Upper lobe of right lung (tissue), 1 donor: ENCODE measurements at places on chromosomes 4 and X.

- no peaks in the 10 kb centered on the region for H3K36me3 ChIP-seq
- no peak overlapping the region for H3K4me3 ChIP-seq
- peak overlapping the region; percentile 36 for H3K27ac ChIP-seq
- no peak for DNase-seq
- no peaks in the 10 kb centered on the region for H3K27me3 ChIP-seq
Measured at GRCh38 chrX:46627062-46627461, 53.5 kb downstream of the CHST7 start.

DNA sequence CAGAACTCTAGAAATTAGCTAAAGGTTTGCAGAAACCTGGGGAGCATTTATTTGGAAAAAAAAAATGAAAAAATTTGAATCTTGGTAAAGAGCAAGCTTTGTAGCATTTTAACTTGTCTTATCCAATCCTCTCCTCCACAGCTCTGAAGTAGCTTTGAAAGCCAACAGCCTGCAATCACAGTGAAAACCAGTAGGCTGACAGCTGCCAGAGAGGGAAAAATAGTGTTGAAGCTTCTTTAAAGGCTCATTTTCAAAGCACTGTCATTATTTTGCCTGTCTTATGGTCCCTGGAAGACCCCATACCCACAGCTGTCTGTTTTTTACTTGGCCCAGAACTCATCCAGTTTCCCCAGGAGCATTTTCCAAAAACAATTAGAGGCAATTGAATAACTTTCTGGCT, 230.8 kb upstream of the EDNRA start:
- DNase-seq = no peak
- no peaks in the 10 kb centered on the region for H3K4me1 ChIP-seq
- H3K27me3 ChIP-seq = no peaks in the 10 kb centered on the region
- H3K4me3 ChIP-seq = no peak overlapping the region
- no peak overlapping the region for H3K27ac ChIP-seq
- H3K36me3 ChIP-seq = no peaks in the 10 kb centered on the region

DNA sequence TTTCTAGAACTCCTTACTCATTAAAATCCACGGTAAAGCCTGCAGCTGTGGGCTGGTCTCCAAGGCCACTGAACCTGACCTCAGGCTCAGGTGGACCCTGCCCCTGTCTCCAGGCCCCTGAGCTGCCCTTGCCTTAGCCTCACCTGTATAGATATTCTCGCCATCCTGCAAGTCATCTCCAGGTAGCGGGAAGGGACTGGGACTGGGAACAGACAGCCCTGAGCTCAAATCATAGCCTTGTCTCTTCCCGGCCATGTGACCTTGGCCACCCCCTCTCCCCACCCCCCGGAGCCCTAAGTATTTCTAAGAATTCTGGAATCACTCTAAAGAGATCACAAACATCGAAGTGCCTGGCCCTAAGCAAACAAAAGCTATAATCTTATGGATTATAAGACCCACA, 17.7 kb downstream of the ABLIM2 start:
- H3K27me3 ChIP-seq = no peaks in the 10 kb centered on the region
- H3K27ac ChIP-seq = no peak overlapping the region
- H3K36me3 ChIP-seq = no peaks in the 10 kb centered on the region
- no peak for DNase-seq
- no peak overlapping the region for H3K4me3 ChIP-seq

DNA sequence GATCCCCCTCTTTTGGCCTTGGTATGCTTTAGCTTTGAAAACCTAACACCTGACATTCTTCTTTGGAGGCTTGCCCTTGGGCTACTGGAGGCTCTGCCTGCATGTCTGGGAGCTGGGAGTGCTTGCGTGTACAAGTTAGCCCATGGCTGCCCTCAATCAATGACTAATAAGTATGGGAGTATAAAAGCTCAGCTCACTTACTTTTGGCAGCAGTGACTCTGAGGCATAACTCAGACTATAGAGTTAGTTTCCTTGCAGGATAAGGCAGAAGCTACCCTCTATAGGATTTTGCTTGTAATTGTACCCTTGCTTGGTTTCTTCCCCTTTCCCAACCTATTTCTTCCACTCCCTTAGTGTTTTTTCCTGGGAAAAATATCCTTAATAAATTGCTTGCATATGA, 247.9 kb downstream of the PPP1R2C start:
- no peaks in the 10 kb centered on the region for H3K27me3 ChIP-seq
- no peaks in the 10 kb centered on the region for H3K4me1 ChIP-seq
- H3K36me3 ChIP-seq = no peaks in the 10 kb centered on the region
- no peak overlapping the region for H3K27ac ChIP-seq
- no peak overlapping the region for H3K4me3 ChIP-seq

- H3K4me3 ChIP-seq = no peak overlapping the region
- no peaks in the 10 kb centered on the region for H3K27me3 ChIP-seq
- no peak overlapping the region for H3K27ac ChIP-seq
- DNase-seq = no peak
- no peaks in the 10 kb centered on the region for H3K36me3 ChIP-seq
- peaks cover 3% of the 10 kb centered on the region for H3K4me1 ChIP-seq
Measured at GRCh38 chr4:113587640-113588275, 173.8 kb downstream of the CAMK2D start.
